ENCODE measurements at places on chromosomes 6 and 20.
A peak's percentile ranks its signal among the peaks of the same experiment; 100 is the strongest.

GRCh38 chr6:138161338-138162110 is at the start of gene ARFGEF3:
Gene ARFGEF3 (plus strand): TSS chr6:138161939. CDS start chr6:138162087, 148 bp downstream.
- DNase-seq = peak; percentile 25

DNA sequence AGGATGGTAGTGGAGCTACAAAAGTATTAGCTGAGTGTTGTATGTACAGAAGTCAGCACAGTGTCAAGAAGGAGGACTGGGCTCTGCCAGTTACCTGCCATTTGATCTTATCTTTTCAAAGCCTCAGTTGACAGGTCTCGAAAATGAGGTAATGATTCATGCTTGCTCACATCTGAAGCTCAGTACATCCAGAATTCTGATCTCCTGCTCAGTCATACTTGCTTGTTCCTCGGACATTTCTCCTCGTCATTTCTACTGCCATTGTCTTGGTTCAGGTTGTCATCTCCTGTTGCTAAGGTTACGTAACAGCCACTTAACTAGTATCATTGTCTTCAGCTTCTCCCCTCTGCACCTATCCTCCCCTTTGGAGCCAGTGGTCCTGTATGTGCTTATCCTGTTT is 89.5 kb downstream of the SLX4IP start:
- DNase-seq = no peak

DNA sequence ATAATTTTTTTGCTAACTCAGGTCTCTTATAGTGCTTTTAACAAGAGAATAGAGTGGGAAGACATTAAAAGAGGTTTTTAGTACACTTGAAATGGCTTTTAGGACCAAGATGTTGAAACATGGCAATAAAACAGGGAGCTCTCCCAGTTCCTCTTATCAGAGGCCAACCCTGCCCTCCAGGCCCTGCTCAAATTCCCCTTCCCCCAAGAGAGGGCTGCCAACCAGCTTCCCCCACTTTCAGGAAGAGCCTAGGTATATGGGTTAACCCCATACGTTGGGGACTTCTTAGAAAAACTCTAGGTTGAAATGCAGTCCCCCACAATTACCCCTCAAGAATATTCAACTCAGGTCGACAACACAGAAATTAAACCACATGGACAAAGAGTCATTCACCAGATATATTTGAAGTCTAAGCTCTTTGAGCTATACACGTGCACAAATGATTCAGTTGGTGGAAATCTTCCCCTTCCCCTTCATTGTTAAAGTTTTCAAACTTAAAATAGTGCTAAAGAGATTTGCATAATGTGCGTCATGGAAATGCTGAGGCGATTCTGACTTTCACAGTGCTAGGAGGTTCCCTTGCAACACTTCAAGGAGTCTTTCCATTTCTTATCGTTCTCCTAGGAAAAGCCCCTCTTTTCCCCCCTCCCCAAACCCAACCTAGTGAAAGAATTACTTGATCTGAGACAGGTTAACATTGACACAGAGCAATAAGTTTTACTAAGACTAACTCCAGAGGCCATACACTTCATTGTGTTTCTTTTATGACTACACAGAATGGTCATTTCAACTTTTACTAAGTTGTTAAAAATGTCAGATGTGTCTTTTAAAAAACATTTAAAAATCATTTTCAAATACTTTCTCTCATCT is 49.8 kb upstream of the ENPP5 start:
- DNase-seq = no peak

GRCh38 chr6:7631466-7631865 is 41.5 kb downstream of the SNRNP48 start:
- no peak for DNase-seq

- DNase-seq = no peak
Observed at GRCh38 chr6:73798592-73798991, 102.6 kb downstream of the CD109 start.

- no peak for DNase-seq
Observed at GRCh38 chr20:57867181-57867803, 157.5 kb upstream of the PMEPA1 start.

DNA sequence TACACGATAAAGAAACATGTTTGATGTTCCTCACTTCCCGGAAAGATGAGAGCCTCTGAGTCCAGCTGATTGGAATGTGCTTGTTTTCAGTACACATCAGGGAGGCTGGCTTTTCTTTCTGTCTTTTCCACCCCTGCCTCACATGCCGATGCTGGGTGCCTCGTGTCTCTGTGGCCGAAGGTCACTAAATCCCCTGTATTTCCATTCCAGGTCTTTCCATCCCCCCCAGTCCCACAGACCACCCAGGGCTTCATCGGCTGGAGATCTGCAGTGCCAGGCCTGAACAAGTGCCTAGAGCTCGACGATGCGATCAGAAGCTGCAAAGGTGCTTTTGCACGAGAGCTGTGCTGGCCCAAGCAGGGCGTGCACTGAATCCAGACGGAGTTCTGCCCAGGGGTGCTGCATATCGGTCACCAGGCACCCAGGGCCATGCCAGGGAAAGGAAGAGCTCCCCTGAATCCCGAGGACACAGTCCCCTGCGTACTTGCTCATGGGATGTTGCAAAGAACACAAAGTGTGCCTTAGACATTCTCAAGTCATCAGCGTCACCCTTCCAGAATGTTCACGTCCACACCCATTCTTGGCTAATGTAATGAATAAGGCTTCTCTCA is 67.9 kb downstream of the ANKRD60 start:
- no peak for DNase-seq

DNA sequence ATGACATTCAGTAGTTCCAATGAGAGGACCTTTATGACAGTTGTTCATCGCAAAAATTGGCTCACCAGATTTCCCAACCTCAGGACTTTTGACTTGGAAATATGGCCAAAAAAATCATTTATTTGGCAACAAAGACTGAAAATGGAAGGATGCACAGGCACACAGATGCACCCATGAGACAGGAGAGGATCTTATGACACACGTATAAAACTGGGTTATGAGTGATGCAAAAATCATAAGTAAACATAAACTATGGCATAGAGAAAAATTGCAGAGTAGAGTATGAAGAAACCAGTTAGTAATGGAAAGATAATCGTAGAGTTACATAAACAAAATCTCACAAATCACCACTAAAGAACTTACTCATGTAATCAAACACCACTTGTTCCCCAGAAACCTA is 546.9 kb downstream of the ADGRB3 start:
- DNase-seq = no peak

DNA sequence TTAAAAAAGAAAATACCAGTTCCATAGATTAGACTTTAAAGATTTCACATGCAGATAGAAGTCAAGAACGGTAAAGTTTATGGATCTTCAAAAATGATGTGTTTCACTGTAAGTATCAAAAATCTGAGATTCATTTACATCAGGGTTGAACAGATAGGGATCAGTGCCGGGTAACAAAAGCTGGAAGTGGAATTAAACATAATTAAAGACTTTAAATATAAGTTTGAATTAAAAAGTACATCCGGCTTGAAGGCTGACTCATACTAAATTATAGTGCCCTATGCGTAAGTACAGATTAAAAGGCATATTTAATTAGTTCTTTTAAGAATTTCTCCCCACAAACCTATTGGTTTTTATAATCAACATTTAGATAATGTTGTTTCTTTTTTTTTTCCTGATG is 312.7 kb downstream of the PRL start:
- no peak for DNase-seq

DNA sequence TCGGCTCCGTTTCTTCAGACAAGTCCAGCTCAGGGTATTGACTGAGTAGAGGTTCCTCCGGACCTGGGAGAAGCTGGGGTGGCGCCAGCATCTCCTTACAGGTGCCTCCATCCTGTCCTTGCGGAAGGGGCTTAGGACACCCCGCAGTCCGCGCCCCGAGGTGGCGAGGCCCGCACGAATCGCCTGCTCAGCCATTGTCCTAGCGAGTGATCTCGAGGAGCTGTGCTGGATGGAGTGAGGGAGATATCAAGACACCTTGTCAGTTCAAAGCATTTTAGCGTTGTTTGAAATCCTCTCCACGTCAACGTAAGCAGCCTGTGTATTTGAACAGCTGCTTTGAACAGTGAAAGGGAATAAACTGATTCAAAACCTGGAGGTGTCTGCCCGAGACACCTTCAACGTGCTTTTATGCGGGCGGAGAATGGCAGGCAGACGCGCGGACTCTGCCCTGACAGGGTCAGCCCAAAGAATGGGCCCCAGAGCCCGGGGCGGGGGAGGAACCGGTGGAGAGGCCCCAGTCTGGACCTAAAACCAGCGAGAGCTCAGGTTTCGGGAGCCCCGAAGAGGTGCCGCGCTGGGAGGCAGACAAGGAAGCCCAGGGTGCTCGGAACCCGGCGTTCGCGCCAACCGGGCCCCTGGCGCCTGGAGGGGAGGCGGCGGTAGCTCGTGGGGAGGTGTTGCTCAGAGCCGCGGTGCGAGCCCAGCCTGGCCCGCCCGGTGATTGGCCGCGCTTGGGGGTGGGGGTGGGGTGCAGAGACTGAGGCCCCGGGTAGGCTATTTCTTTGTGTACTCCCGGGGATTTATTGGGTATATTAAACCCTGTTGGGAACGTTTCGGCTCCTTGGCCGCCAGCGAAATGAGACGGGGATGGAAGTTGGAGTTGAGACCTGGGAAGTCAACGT is 3.1 kb upstream of the POU3F2 start:
- DNase-seq = no peak

DNA sequence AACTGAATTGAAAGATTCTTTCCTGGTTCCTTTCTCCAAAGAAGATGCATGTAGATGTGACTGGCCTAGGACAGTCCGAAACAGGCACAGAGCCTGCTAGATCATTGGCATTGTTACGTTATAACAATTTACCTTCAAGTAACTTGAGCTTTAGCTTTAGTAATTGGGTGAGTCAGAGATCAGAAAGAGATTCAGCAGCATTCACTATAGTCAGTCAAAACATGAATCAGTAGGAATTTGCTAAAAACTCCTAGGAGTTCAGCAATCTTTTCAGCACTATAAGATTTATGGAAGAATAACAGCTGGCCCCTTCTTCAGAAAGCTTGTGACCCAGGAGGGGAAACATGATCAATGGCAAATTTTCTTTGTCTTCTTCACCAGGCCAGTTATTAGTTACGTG is 281.7 kb upstream of the PRDM1 start:
- DNase-seq = no peak

DNA sequence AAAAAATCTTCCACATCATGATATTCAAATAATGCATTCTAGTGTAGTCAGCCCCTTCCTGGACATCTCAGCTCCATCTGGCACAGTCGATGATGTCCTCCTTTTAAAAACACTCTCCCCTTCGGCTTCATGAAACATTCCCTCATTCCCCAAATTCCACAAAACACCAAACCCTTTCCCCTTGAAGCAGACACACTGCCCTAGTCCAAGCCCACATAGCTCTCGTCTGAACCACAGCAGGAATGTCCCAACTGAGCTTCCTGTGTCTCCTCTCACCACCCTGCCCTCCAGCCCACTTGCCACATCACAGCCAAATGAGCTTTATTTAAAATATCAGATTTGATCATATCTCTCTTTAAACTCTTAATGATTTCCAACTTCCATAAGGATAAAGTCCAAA is 106.4 kb upstream of the CARMIL1 start:
- DNase-seq = no peak

- DNase-seq = peak; percentile 77
Observed at GRCh38 chr20:49846206-49846807, 33.7 kb downstream of the SLC9A8 start.

DNA sequence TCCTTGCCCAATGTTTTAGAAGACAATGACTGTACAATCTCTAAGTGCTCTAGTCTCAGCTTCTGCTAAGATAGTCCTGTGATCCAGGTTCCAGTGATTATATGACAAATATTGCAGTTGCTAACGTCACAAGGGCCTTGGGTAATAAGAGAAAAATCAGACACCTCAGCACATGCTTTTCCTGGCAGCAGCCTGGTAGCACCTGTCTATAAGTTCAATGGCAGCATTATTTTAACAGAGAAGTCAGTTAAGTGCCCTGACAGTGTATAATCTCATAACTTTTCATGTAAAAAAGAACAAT is 121.3 kb upstream of the BCLAF1 start:
- no peak for DNase-seq

DNA sequence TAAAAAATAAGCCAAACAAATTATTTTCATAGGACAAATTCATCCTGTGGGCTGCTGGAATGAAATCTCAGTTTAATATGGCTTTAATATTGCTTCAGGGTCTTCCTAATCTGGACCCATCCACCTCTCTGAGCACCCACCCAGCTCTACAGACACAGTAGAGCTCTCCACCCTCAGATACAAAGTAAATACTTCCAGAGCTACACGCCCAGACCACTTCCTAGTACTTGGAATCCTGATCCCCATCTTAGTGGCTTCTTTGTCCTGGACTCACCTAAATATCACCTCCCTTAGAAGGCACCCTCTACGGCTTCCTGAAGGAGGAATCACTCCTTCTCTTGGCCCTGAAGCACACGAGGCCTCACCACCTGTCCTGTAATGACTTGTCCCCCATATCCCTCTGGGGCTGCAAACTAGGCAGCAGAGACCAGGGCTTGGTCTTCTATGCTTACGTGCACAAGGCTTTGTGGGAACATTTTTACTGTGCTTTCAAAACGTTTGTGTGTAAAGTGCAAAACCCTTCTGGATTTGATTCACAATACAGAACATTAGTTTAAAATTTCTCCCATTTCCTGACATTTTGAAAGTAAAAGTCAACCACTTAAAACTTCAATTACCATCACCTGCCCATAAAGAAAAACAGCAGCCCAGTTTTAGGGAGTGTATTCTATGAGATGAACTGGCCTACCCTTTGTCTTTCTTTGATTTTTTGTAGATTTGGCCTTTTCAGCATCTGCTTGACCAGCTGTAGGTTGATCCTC is 2.4 kb downstream of the CTCFL start:
- no peak for DNase-seq
